GM12865 (cell line): ENCODE measurements at places on chromosomes 1 and 21.
A peak's percentile ranks its signal among the peaks of the same experiment; 100 is the strongest.

DNA sequence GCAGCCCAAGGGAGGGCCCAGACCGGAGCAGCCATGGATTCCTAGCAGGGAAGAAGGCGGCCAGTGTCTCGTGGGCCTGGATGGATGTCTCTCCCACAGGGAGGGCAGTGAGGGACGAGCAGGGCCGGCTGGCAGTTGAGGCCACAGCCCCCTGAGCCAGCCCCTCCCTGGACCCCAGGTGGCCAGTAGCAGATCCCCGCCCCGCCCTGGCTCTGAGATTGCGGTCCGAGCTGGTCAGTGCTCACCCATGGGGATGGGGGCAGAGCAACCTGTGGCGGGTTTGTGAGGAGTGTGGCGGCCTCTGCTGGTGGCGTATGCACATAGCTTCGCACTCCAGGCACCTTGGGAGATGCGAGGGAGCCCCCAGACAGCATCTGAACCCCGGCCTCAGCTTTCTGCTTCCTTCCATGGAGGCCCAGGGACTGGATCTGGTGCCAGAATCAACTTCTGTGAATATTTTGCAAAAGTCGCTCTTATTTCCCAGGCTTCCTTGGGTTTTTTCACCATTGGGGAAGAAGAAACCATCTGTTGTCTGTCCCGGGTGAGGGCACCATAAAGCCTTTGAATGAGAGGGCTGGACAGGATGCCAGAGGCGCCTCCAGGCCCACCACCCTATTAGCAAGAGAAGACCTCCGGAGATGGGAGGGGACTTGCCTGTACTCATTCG lies 8.4 kb upstream of the KCNN3 start:
- peak; percentile 87 for DNase-seq

GRCh38 chr1:31605908-31606427 lies 11.5 kb upstream of the HCRTR1 start:
- peak; percentile 95 for DNase-seq

DNA sequence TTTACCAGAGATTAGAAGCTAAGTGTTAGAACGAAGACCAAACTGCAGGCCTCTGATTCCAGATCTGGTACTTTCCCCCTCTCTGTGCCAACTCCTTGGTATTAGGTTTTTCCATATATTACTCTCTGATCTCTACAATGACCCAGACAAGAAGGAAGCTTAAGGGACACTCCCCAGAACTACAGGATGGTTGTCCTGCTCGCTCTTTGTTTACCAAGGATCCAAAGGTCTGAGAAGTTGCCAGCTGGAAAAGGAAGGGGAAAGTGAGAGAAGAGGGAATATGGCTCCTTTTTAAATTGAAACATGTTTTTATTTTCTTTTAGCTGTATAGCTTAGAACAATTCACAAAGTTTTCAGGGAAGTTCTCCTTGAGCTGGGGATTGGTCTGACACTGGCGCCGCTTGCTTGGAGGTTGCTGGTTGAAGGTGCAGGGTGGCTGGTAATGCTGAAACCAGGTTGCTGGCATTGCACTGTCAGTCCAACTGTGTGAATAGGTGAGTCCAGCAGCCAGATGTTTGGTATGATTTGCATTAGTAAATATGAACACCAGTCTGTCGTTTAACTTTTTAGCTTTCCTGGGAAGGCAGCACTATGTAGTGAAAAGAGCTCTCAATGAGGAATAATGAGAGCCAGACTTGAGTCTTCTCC lies 89.3 kb downstream of the NOS1AP start:
- no peak for DNase-seq

DNA sequence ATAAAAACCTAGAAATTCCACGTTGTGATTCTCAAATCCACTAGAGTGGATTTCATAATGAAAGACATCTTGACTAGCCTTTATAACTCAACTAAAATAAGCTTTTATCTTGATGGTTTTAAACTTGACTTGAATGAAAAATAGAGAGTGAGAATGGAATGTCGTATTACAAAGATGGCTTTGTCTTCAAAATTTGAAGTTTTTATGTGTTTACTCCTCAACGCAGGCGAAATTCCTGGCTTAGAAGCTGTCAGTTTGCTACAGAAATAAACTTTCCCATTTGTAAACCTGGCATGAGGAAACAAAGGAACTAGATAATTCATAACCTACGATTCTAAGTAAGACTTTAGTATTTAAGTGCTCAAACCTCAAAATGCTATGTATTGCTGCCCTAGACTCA lies 90.0 kb upstream of the KRTAP19-8 start:
- DNase-seq, result no peak

DNA sequence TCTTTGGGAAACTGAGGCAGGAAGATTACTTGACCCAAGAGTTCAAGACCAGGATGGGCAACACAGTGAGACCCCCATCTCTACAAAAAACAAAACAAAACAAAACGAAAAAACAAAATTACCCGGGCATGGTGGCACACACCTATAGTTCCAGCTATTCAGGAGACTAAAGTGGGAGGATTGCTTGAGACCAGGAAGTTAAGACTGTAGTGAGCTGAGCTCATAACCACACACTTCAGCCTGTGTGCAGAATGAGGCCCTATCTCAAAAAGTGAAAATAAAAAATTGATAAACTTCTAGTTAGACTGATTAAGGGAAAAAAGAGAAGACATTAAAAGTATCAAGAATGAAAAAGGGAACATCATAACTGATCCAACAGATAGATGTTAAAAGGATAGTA lies 154.0 kb downstream of the RHOU start:
- no peak for DNase-seq

DNA sequence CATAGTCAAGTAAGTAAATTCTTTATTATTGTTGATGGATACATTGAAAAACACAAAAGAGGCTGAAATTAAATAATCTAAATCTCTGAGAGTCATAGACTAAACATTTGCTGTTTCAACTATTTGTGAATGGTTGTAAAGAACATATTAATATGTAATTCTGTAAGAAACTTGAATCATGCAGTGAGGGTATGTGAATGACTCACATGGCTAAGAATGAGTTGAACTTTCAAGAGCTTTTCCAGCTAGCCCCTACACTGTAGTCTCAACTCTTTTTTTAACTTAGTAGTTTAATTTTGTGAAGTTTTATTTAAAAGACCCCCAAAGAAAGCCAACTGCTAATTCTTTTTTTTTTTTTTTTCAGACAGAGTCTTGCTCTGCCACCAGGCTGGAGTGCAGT lies 588.1 kb downstream of the DPYD start:
- DNase-seq, result no peak

- DNase-seq, result peak; percentile 93
Measured at GRCh38 chr1:221839782-221840395, 98.0 kb upstream of the DUSP10 start.

DNA sequence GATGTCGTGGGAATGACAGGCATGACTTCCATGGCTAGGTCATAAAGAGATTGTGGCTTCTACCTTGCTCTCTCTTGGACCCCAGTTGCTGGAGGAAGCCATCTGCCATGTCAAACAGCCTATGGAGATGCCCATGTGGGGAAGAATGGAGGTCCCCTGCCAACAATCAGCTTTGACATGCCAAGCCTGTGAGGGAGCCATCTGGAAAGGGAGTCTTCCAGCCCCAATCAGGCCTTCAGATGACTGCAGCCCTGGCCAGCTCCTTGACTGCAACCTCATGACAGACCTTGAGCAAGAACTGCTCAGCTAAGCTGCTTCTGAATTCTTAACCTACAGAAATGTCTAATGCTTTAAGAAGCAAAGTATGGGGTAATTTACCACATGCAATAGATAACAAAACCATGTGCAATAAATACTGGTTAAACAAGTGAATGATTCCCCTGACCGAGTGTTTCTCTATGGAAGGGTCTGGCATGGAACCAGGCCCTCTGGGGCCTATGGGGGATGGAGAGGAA lies 187.1 kb downstream of the HIVEP3 start:
- DNase-seq, result no peak

DNA sequence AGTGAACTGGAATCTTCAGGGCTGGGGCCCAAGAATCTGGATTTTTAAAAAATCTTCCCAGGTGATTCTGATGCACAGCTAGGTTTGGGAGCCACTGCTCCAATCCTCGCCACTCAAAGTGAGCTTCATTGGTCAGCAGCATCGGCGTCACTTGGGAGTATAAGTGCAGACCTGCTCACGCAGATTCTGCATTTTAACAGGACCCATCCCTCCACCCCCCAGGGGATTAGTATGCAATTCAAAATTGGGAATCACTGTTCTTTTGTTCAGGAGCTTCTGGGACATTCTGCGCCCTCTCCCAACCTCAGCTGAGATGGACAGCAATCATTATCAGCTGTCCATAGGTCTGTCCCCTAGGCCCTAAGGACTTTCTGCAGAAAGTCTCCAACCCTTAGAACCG lies 53.5 kb downstream of the LGR6 start:
- no peak for DNase-seq

DNA sequence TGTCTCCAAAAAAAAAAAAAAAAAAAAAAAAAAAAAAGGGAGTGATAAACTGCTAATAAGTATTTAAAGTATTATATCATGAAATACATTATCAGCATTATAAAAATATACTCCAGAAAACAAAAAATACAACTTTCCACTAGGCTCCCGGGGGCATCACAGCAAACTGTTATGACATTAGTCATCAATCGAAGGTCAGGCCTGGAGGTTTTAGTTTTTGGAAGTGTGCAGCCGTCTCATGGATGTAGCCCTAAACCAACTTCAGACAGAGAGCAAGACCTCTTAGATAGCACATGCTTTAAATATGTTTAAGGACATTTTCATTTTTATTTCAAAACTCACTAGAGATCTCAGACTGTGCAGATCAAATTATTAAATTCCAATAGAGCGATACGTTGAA lies 106.3 kb downstream of the RERE start:
- no peak for DNase-seq

DNA sequence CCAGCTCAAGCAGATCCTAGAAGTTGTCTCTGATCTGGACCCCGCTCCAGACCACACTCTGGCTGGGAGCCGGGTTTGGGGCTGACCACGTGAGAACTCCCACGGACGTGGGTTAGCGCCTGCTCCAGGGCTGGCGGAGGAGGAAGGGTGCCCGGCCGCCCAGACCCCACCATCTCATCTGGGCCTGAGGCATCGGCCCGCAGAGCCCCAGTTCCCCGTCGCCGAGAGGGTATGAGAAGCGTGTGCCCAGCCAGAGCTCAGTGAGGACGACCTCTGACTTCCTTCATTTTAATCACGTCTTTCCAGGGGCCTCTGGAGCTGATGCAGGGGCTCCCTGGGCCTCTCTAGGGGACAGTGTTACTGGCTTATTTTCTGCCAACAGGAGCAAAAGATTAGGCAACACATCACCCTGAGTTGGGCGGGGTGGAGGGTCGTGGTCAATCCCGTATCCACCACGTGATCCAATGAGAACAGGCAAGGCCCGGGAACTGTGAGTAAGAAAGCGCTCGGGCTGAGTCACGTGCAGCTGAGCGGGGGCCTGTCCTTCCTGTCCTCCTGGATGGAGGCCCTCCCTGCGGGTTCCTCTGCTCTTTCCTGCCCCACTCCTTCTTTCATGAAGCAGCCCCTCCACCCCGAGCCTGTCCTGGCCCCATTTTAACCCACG lies 81.1 kb downstream of the SIK1 start:
- DNase-seq, result no peak

- DNase-seq, result no peak
Measured at GRCh38 chr1:183571678-183572268, 18.5 kb downstream of the NCF2 start.

GRCh38 chr1:36517011-36517771 lies 34.5 kb upstream of the CSF3R start:
- no peak for DNase-seq

DNA sequence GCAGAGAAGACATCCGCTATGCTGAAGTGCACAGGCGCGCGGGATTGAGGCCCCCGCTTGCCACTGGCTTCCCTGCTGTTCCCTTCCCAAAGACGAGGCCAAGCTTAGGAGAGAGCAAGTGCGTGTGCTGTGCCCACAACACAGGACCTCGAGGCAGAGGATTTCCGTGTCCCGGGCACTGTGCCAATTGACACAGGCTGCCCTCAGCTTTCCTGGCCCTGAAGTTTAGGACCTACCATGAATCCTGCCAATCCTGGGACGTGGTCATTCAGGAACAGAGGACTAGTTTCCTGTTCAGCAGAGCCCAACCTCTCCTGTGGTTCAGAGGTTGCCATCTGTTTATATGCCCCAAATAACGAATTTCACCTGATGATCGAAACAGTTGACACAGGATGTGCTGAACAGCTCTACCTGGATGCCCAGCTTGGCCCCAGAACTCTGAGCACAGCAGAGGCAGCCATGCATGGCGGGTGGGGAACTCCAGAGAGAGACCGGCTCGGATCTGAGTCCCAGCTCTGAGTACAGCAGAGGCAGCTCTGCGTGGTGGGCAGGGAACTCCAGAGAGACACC lies 22.0 kb downstream of the SLC37A1 start:
- peak; percentile 86 for DNase-seq

DNA sequence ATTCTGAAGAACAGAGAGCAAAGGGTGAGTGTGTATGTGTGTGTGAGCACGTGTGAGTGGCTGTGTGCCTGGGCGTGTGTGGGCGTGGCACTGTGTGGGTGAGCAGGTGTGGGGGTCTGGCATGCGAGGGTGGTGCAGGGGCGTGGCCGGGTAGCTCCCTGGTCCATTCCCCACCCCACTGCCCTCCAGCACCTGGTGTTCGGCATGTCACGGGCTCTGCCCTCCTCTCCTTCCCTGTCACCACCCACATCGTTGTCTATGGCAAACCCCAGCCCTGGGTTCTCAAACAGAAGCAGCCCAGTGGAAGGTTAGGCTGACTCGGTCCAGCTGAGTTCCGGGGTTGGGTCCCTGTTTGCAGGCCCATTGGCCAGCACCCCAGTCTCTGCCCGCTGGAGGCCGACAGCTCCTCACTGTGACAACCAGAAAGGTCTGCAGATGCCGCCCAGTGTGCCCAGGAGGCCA lies 39.8 kb downstream of the UBE2G2 start:
- DNase-seq, result no peak

- no peak for DNase-seq
Measured at GRCh38 chr1:203189951-203190352, 3.4 kb upstream of the CHI3L1 start.

GRCh38 chr1:21114431-21114830 lies 62.3 kb downstream of the EIF4G3 start:
- DNase-seq, result no peak

GRCh38 chr21:46119144-46119636 lies 21.3 kb downstream of the COL6A2 start:
- DNase-seq, result no peak

- DNase-seq, result no peak
Measured at GRCh38 chr1:3380469-3380868, 74.0 kb upstream of the ARHGEF16 start.

- DNase-seq, result no peak
Measured at GRCh38 chr21:27493542-27493941, 526.7 kb upstream of the ADAMTS5 start.

GRCh38 chr1:222785529-222785928 lies 29.3 kb upstream of the DISP1 start:
- DNase-seq, result no peak

DNA sequence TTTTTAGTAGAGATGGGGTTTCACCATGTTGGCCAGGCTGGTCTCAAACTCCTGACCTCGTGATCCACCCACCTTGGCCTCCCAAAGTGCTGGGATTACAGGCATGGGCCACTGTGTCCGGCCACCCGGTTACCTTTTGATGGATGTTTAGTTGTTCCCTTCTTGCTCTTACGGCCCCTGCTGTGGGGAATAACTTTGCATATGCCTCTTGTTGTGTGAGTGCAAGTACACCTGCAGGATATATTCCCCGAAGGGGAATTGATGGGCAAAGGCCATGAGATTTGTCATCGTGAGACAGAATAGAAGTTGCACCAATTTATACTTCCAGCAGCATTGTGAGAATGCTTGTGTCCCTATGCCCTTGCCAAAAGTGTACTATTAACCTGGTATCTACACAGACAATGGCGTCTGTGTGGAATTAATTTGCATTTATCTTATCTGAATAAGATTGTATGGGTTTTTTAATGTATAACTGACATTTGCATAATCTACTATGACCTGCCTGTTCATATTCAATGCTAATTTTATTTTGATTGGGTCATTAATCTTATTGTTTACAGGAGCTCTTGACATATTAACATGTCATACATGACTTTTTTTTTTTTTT lies 8.1 kb downstream of the IL6R start:
- DNase-seq, result no peak
